Sigmoid colon (tissue), 7 donors: ENCODE measurements at places on chromosomes 7 and 10. TPM values are rescaled to one million over a fixed set of nuclear protein-coding genes. Genes with fewer than 3 reads are reported as not detected.

- H3K4me1 ChIP-seq = peaks cover 10% of the 10 kb centered on the region
- no peak overlapping the region for H3K27ac ChIP-seq
- H3K4me3 ChIP-seq = no peak overlapping the region
- H3K27me3 ChIP-seq = no peaks in the 10 kb centered on the region
- H3K36me3 ChIP-seq = peaks cover 3% of the 10 kb centered on the region
These were observed 36.6 kb downstream of the RAB18 start for GRCh38 chr10:27540672-27541071.

DNA sequence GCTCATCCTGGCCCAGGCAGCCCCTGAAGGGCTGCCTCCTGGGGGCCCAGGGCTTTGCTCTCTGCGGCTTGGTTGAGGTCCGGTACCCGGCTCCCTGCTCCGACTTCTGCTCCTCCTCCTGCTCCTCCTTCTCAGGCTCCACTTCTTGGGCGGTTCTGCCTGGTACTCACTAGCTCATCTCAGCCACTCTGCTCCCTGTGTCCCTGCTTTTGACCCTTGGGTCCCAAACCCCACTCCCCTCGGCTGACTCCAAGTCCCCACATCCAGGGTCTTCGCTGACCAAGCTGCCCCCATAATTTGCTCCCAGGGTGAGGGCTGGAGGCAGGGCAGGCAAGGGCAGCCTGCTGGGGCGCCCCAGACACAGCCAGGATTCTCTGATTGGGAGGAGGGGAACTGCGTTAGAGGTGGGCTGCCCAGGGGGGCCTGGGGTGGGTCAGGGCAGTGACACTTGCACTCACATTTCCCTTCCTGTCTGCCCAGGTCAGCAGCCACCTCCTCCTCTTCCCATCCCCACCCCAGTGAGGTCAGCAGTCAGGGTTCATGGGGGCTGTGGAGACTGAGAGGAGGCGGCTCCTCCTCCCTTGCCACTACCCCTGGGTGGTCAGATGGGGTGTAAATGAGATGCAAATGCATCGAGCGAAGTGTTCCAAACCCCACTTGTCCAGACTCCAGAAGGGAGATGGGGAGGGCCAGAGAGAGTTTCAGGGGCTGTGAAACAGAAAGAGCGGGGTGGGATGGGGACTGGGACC lies 2.2 kb downstream of the SMARCD3 start:
- H3K4me1 ChIP-seq = peaks cover 81% of the 10 kb centered on the region
- H3K27ac ChIP-seq = peak overlapping the region; percentile 93
- DNase-seq = peak; percentile 71
- H3K36me3 ChIP-seq = peaks cover 12% of the 10 kb centered on the region
- peak overlapping the region; percentile 52 for H3K4me3 ChIP-seq
- H3K27me3 ChIP-seq = no peaks in the 10 kb centered on the region

DNA sequence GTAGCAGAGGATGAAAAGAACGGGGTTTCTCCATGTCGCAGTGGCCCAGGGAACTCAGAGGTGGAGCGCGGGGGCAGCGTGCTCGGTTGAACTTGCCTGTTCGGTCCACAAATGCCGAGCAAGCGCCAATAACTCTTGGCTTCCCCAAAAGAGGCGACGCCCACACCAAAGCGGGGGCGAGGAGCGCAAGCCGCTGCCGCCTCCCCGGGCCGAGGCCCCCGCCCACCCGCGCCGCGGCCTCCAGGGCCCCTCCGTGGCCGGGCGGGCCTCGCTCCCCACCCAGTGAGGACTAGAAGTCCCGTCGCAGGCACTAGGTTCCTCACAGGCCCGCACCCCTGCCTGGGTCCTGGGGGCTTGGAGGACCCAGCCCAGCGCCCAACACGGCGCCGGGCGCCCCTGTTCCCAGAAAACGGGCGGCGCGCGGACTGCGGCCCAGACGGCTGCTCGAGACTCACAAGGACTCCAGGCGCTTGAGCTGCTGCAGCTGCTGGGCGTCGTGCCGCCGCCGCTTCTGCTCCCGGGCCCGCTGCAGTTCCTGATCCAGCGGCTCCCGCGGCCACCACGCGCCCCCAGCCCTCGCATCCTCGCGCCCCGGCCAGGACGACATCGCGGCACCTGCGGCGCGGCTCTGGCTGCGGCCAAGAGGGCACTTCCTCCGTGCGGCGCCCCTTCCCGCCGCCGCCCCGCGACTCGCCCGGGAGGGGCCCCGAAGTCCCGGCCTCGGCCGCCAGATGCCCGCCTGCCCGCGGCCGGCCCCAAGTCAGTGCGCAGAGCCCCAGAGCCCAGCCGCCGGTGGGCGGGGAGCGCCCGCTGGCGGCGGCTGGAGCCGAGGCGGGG lies 14.6 kb upstream of the FKBP9 start:
- H3K4me1 ChIP-seq = peaks cover 35% of the 10 kb centered on the region
- H3K4me3 ChIP-seq = peak overlapping the region; percentile 80
- H3K36me3 ChIP-seq = no peaks in the 10 kb centered on the region
- peak overlapping the region; percentile 98 for H3K27ac ChIP-seq

CFAP58 gene
- 0.55 TPM for total RNA-seq

DNA sequence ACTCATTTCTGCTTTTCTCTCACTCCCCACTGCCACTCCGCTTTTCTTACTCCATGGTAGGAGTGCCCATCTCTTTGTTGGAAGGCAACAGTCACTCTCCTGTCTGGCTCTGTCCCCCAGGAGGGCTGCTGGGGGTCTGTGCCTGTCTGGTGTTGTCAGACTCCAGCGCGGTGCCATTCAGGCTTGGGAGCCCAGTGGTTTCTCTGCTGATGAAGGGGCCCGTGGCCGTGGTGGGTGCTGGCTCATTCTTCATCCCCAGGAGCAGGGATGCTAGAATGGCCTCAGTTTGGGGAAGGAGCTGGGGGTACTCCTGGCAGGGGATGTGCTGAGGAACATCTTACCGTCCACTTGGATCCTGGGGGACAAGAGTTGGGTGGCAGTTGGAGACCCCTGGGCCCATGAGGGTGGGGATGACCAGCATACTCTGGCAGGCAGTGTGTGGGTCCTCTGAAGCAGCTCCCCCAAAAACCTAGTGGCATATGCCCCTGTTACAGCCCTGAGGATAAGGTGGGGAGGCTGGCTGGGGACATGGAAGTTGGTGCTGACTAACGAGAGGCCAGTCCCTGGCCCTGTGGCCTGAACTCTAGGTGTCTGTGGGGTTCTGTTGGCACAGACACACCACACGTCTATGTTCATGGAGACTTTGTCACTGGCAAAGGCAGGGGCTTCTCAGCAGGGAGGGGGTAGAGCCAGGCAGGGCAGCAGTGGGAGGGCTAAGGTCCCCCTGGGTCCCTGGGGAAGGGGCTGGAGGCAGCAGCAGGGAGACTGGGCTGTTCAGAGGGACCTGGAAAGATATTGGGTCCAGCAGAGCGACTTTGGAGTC lies 102.8 kb upstream of the RET start:
- H3K27ac ChIP-seq = no peak overlapping the region
- H3K4me3 ChIP-seq = no peak overlapping the region
- DNase-seq = peak; percentile 57
- no peaks in the 10 kb centered on the region for H3K4me1 ChIP-seq
- no peaks in the 10 kb centered on the region for H3K27me3 ChIP-seq

CHST3 gene
- 25.5 TPM for total RNA-seq

SEPTIN14 gene
- not detected for total RNA-seq

DNA sequence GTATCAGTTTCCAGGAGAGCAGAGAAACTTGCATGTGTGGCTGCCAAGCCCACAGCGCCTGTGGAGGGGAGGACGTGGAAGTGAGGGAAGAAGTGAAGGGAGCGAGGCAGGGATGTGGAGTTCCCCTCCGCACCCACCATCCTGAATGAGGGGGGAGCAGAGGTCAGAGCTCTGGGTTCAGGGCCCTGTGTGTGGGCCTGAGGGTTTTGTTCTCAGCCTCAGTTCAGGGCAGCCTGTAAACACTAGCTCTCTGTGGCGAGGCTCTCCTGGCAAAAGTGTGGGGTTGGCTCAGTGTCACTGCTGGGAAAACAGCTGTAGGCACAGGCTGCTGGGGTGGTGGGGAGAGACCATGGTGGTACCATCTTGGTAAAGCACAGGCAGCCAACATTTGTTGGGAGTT lies 108.4 kb downstream of the C10orf105 start:
- no peak for DNase-seq
- no peak overlapping the region for H3K4me3 ChIP-seq
- peaks cover 6% of the 10 kb centered on the region for H3K4me1 ChIP-seq
- no peak overlapping the region for H3K27ac ChIP-seq
- no peaks in the 10 kb centered on the region for H3K27me3 ChIP-seq
- H3K36me3 ChIP-seq = no peaks in the 10 kb centered on the region

KCND2 gene
- 2.5 TPM for total RNA-seq

- no peaks in the 10 kb centered on the region for H3K27me3 ChIP-seq
- H3K4me1 ChIP-seq = no peaks in the 10 kb centered on the region
- no peaks in the 10 kb centered on the region for H3K36me3 ChIP-seq
- H3K27ac ChIP-seq = no peak overlapping the region
- no peak for DNase-seq
- H3K4me3 ChIP-seq = no peak overlapping the region
These were observed 20.1 kb downstream of the RP9 start for GRCh38 chr7:33089142-33089541.

DNA sequence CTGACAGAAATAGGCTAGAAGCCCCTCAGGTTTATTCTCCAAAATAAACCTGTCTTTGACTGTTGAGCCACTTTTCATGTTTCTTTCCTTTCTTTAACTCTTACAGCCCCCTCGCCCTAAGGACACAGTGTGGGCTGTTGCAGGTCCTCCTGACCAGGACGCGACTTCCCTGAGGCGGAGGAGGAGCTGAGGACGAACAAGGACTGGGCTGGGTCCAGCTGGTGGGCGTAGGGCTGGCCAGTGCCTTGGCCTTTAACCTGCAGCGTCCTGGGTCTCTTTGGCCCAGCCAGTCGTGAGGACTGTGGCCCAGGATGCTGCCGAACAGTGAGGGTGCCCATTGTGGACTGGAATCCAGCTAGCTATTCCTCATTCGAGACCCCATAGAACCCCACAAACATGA lies 13.4 kb upstream of the BMS1 start:
- no peaks in the 10 kb centered on the region for H3K27me3 ChIP-seq
- no peaks in the 10 kb centered on the region for H3K4me1 ChIP-seq
- no peak overlapping the region for H3K4me3 ChIP-seq
- H3K36me3 ChIP-seq = no peaks in the 10 kb centered on the region

GRCh38 chr10:126140746-126141273 lies 244.4 kb downstream of the FANK1 start:
- H3K4me3 ChIP-seq = no peak overlapping the region

PAX4 gene
- total RNA-seq = not detected

DNA sequence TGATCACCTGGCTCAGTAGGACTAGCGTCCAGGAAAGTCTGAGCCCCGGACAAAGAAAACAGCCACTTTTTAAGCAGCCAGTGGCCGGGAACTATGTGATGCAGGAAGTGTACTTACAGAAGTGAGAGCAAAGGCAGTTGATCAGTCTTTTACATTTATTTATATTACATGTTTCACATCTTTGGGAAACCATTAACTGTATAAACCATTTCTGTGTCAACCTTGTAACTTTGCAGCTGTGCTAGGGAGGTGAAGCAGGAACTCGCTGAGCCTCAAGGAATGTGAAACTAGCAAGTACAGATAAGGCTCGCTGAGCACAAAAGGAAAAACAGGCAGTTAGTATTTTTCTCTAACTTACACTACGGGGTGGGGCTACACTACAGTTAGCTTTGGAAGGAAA lies 39.9 kb upstream of the HECW1 start:
- H3K36me3 ChIP-seq = no peaks in the 10 kb centered on the region
- H3K4me1 ChIP-seq = no peaks in the 10 kb centered on the region
- H3K27me3 ChIP-seq = no peaks in the 10 kb centered on the region
- no peak for DNase-seq

- H3K4me3 ChIP-seq = no peak overlapping the region
- H3K27me3 ChIP-seq = no peaks in the 10 kb centered on the region
- no peak for DNase-seq
- no peak overlapping the region for H3K27ac ChIP-seq
- no peaks in the 10 kb centered on the region for H3K36me3 ChIP-seq
- H3K4me1 ChIP-seq = peaks cover 9% of the 10 kb centered on the region
These were observed 105.3 kb downstream of the ARHGAP21 start for GRCh38 chr10:24618401-24618800.

- H3K27me3 ChIP-seq = no peaks in the 10 kb centered on the region
- no peaks in the 10 kb centered on the region for H3K36me3 ChIP-seq
- DNase-seq = no peak
These were observed 166.0 kb upstream of the COL1A2 start for GRCh38 chr7:94228678-94229077.

ASZ1 gene
- not detected for total RNA-seq

DNA sequence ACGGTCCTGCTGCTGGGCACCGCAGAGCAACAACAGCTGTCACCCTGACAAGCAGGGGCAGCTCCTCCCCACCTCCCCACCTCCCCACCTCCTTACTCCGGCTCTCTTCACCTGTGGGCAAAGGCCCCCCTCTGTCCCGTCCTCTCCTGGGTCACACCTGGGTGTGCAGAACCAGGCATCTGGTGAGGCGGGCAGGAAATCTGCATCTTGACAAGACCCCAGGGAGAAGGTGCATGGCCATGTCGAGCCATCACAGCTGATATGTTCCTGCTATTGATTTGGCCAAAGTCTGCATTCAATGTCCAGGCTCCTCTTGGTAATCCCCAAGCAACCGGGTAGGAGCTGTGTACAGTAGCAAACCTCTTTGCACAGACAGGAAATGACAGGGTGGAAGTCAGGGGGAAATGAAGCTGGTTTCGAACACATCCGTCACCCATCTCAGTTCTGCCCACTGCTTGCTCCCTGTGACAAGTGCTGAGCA lies 554.2 kb downstream of the DNAJB6 start:
- H3K27ac ChIP-seq = no peak overlapping the region
- DNase-seq = peak; percentile 20
- H3K36me3 ChIP-seq = no peaks in the 10 kb centered on the region
- H3K27me3 ChIP-seq = peaks cover 6% of the 10 kb centered on the region
- H3K4me1 ChIP-seq = no peaks in the 10 kb centered on the region

DNA sequence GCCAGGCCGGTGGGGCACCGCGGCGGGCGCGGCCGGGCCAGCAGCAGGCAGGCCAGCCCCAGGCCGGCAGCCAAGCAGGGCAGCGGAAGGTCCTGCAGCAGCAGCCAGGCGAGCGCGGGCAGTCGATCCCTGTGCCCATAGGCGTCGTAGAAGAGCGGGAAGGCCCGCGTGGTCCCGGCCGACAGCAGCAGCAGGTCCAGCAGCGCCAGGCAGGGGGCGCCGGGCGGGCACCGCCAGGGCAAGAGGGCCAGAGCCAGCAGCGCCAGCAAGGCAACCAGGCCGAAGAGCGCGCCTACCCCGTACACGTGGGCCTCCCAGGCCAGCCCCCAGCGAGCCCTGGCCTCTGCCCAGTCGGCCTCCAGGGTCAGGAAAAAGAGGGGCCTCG lies 8.4 kb upstream of the RBM28 start:
- peaks cover 14% of the 10 kb centered on the region for H3K4me1 ChIP-seq
- peak overlapping the region; percentile 44 for H3K4me3 ChIP-seq
- H3K36me3 ChIP-seq = no peaks in the 10 kb centered on the region
- peak; percentile 78 for DNase-seq
- H3K27me3 ChIP-seq = peaks cover 14% of the 10 kb centered on the region

MAT1A gene
- total RNA-seq = not detected

DNA sequence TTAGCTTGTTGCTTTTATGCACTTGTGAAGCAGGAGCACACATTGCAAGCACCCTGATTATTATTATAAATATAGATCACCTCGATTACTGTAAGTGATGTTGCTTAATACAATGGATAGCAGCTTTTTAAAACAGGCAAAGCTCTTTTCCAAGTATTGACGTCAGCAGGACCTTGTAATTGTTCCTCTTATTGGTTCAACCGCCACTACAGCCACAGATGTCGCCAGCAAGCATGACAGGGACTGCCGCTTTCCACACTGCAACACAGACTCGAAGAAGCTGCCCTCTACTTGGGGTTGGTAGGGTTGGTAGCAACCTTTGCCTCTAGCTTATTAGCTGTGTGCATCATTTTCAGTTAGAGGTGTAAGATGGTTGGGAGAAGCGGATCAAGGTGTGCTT lies 167.6 kb downstream of the ZNF365 start:
- no peaks in the 10 kb centered on the region for H3K4me1 ChIP-seq
- H3K4me3 ChIP-seq = no peak overlapping the region
- H3K36me3 ChIP-seq = no peaks in the 10 kb centered on the region
- H3K27me3 ChIP-seq = no peaks in the 10 kb centered on the region
- H3K27ac ChIP-seq = no peak overlapping the region

SP4 gene
- total RNA-seq = 6.2 TPM
